ENCODE measurements at places on chromosomes 7 and 10.

DNA sequence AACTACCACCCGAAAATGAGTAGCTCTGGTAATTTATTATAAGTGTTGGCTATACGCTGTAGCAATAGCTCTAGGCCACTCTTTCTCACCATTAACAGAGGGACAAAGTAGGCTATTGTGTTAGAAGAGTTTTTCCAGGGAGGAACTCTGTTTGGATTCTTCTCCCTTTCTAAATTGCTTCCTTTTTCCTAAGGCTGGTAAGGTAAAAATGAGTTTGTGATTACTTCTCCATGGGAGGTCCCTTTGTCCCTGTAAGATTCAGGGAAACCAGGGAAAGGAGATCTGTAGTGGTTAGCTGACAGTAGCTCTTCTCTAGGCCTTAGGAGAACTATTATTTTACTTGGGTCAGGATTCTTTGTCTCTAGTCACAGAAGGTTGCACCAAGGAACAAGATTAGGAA, 23.2 kb upstream of the SEMA3E start:
- no peak for DNase-seq

GRCh38 chr7:132805766-132806165, 229.5 kb upstream of the PLXNA4 start:
- DNase-seq = no peak

- DNase-seq = no peak
These were observed 203.6 kb upstream of the MKLN1 start for GRCh38 chr7:131124001-131124629.

- no peak for DNase-seq
These were observed 3.3 kb downstream of the CHN2 start for GRCh38 chr7:29197916-29198315.

DNA sequence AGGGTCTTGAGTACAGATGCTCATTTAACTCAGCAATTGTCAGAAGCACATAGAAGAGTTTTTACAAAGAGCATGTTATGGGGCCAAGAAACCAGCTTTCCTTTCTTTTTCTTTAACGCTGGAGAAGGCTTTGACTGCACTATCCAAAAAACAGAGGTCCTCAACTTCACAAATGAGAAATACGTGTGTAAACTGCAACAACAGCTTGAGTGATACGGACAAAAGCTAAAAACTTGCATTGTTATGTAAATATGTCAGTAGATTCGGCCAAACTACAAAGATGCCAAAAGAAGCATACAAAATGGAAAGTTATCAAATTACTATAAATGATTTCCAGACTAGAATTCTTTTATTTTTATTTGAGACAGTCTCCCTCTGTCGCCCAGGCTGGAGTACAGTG, 62.4 kb upstream of the C10orf90 start:
- no peak for DNase-seq

DNA sequence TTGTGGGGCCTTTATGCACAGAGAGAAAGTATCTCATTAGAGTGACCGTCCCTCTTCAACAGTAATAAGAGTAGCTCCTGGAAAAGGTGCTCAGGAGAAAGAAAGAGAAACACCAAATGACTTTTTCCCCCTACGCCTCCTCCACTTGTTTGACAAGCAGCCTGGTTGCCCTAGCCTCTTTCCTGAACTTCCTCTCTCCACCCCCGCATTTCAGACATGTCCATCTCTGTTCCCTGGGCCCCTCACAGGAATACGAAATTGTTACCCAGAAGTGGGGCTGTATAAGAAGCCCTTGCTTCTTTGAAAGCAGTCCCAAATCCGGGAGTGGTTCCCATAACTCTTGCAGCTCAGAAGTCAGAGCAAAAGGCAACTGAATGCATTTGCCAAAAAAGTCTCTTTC, 119.6 kb upstream of the ADO start:
- no peak for DNase-seq

DNA sequence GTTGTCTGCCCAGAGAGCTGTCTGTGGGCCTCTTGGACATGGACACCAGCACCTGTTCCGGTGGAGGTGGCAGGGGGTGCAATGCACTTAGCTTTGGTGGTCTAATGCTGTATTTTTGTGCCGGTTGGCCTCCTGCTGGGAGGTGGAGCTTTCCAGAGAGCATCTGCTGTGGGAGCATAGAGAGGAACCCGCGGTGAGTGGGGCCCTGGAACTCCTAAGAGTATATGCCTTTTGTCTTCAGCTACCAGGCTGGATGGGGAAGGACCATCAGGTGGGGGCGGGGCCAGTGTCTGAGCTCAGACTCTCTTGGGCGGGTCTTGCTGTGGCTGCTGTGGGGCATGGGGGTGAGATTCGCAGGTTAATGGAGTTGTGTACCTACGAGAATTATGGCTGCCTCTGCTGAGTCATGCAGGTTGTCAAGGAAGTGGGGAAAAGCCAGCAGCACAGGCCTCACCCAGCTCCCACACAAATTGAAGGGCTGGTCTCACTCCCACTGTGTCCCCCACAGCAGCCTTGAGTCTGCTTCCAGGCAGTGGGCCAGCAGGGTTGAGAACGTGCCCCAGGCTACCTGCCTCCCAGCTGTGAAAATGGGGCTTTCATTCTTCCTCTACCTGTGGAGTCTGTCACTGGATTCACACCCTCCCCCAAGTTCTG, 29.0 kb downstream of the JAKMIP3 start:
- DNase-seq = peak; percentile 19

DNA sequence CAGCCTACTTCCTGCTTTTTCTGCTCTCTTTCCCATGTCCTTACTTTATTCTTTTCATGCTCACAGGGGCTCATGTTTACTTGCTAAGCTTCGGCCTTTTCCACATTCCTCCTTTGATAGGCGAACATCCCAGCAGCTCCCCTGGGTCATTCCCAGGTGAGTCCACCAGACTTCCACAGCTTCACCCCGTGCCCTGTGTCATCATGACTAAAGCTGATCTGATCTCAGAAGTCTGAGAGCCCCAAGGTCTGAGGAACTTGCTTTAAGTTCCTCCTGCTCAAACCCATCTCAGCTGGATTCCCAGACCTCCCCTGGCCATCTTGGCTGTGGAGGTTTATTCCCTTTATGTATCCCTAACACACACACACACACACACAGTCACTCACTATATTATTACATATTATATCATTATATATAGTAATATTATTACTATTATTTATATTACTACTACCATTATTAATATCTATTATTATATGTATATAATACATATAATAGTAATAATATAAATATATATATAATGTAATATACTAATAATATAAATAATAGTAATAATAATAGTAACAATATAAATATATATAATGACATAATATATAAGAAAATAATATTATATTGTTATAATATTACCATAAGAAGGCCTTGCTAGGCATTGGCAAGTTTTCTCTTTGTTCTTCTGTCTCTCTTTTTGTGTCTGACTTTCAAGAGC, 295.9 kb downstream of the PTEN start:
- DNase-seq = no peak

- DNase-seq = no peak
These were observed 50.2 kb downstream of the LMBR1 start for GRCh38 chr7:156842740-156843140.

GRCh38 chr10:116027355-116027754, 245.7 kb downstream of the GFRA1 start:
- no peak for DNase-seq

DNA sequence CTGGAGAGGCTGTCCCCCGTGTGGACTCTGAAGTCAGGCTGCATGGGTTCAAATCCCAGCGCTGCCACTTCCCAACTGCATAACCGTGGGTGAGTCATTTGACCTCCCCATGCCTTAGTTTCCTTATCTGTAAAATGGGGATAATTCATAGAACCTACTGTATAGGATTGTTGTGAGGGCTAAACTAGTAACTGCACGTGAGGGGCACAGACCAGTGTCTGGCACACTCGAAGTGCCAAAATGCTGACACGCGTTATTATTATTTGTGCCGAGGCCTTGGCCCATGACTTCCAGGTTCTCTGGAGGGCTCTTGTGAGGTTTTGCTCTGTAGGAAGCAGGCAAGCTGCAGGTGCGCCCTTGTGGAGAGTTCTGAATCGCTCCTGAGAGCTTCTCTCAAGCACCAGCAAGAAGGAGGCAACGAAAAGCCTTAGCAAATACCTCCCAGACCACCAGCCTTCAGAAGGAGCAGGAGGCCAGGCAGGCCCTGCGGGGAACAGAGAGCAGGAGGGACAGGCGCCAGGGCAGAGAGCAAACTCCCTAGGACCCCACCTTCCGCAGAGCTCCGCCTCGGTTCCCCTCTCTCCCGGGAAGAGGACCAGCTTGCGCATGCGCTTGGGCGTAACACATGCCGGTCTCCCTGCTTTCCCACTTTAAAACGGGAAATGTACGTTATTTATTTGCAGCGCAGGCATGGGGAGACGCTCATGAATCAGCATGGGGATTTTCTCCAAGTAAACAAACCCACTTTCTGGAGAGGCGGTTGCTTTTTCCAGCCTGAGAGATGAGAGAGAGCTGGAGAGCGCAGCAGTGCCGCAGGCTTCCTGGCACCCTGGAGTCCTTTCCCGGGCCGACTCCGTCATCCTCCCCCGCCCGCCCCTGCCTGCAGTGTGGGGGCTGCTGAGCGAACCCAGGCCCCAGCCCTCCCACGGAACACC, 39.6 kb downstream of the SORCS3 start:
- DNase-seq = no peak

DNA sequence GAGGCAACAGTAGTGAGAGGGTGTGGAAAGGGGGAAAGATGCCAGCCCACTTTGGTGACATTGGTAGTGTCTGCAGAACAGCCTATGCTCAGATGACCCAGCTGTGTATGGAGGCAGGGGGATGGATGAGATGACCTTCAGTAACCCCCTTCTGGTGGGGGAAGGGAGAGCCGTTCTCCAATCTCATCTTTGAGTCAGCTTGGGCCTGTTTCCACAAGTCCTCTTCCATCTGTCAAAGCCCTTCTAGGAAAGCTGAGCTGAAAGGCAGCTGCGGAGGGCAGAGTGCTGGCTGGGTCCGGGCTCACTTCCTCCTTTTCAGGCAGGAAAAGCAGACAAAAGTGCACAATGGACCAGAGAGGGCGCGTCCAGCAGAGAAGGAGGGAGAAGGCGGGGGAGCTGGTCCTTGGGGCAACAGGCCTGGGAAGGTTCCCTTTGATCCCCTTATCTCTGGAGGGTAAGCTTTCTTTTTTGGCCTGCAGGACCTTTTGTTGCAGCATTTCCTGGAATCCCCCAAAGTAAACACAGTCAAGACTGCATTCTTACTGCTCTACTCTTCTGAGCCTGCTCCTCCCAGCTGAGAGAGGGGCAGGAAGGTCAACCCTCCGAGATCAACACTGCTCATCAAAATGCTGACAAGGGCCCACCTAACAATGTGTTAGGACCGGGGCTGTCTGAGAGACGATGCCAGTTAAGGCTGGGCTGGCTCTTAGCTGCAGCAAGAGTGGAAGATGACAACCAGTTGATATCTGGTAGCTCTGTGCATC, 1.2 kb upstream of the LRMDA start:
- no peak for DNase-seq

DNA sequence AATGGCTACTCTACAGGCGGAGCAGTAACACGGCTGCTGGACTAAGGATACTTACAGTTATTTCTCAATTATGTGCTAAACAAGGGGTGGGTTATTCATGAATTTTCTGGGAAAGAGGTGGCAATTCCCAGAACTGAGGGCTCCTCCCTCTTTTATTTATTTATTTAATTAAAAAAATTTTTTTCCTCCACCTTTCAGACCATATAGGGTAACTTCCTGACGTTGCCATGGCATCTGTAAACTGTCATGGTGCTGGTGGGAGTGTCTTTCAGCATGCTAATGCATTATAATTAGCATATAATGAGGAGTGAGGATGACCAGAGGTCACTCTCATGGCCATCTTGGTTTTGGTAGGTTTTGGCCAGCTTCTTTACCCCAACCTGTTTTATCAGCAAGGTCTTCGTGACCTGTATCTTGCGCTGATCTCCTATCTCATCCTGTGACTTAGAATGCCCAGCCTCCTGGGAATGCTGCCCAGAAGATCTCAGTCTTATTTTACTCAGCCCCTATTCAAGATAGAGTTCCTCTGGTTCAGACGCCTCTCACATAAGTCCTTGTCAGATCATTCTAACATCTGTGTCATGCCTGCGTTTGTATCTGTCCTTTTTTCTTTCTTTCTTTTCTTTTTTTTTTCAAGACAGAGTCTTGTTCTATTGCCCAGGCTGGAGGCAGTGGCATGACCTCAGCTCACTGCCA, 15.9 kb upstream of the STOX1 start:
- no peak for DNase-seq

DNA sequence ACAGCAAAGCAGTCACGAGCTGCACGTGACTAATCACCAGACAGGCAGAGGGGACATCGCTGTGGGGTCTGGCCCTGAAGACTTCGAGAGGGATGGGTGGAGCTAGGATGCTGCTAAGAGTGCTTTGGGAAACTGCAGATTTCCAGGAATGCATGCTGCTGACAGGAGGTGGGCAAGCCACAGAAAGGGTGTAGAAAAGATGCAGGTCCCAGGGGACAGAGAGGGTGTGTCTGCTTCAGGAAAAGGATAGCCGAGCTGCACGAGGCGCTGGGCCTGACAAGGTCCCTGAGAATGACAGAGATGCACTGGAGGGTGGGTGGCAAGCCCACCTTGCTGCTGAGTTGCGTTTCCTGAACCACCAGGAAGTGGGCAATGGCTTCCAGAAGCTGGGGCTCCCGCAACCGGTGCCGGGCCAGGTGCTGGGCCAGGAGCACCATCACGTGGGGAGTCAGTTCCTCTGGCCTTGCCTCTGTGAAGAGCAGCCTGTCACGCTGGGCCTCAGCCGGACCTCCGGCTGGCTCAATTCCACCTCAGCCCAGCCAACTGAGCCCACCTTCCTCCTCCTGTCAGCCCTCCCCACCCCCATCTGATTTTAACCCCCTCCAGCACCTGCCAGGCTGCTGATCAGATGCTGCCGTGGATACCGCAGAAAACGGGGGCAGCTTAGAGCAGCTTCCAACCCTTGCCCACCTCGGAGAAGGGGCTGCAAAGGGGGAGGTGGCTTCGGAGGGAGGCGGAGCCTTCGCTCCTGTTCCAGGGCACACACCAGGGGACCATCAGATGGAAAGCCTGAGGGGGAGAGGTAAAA, 2.2 kb downstream of the FASTK start:
- no peak for DNase-seq

- no peak for DNase-seq
These were observed 50.0 kb upstream of the FRMD4A start for GRCh38 chr10:14380746-14381145.

- no peak for DNase-seq
These were observed 13.2 kb upstream of the FRMPD2 start for GRCh38 chr10:48287417-48288391.

- no peak for DNase-seq
These were observed 7.6 kb upstream of the CPN1 start for GRCh38 chr10:100089241-100089640.

DNA sequence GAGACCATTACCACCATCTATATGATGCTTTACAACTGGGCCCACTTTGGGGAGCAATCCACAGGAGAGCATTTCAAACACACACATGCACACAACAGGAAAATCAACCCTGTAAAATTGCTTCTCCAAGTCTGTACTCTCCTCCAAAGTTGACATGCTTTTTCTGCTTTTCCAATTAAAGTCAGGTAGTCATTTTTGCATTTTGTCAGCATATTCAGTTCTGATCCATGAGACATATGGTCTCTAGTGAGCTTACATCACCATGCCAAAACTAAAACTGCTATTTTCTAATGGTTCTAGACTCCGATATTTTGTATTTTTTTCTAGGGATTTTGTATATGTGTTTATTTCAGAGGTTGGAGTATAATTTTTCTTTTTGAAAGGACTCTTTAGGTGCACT, 373.5 kb upstream of the LRRTM3 start:
- DNase-seq = no peak

GRCh38 chr7:146216396-146217041, 99.9 kb downstream of the CNTNAP2 start:
- DNase-seq = no peak

Measured in stimulated activated CD8-positive, alpha-beta memory T cell treated with anti-CD3 and anti-CD28 coated beads, Interleukin-4, amount 100 ng/mL, for 48 hours (primary cell).